ENCODE measurements at places on chromosomes 3 and 15.

DNA sequence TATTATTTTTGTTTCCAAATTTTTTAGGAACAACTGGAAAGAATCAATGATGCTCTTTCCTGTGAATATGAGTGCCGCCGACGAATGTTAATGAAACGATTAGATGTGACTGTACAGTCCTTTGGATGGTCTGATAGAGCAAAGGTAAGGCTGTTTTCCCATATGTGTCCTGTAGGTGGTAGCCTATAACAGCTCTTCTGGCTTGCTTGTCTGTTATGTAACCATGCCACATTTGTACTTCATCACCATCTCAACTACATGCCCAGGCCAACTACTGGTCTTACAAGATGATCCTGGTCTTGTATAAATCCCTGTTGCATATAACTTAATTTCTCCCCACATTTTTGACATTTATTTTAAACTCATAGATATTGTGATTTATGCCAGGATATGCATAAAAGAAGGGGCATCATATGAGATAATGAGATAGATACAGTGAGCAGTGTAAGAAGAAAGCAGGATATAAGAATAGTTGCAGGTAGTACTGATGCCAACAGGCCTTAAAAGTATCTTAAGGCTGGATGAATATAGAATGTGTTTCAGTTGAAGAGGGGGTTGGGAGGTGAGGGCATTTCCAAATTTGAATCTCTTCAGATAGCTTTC lies 20.3 kb downstream of the FAM98B start:
- peak; percentile 62 for DNase-seq

GRCh38 chr3:105773291-105773690 lies 95.5 kb downstream of the CBLB start:
- DNase-seq = no peak

DNA sequence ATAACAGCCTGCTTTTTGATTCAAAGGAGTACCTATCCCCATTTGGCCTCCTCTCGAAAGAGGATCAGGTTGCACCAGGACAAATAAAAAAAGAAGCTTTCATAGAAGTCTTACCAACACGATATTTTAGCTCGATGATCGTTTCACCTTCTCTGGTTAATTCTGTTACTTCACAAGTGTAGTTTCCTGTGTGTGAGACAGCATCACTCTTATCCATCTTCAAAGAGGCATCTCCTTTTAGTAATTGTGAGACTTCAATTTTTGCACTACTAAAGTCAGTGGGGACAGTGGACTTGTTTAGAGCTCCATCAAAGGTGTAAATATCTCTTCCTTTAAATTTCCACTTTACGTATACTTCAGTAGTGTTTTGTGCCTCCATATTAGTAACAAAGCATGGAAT lies 11.0 kb downstream of the CD47 start:
- DNase-seq = no peak

- no peak for DNase-seq
Observed at GRCh38 chr3:111863942-111864694, 5.1 kb downstream of the PHLDB2 start.

- DNase-seq = no peak
Observed at GRCh38 chr15:68561901-68562300, 16.9 kb upstream of the CORO2B start.
